ENCODE measurements at places on chromosomes 16 and 17. TPM values are rescaled to one million over a fixed set of nuclear protein-coding genes. Genes with fewer than 3 reads are reported as not detected.

HSPB9 gene
- not detected for total RNA-seq

- no peak for DNase-seq
These were observed 4.1 kb upstream of the TNFRSF13B start for GRCh38 chr17:16975744-16976625.

TP53TG3 gene
- not detected for total RNA-seq

GRCh38 chr16:14121872-14122271, 50.8 kb downstream of the MRTFB start:
- DNase-seq: no peak

METTL16 gene
- 21.3 TPM for total RNA-seq

DNA sequence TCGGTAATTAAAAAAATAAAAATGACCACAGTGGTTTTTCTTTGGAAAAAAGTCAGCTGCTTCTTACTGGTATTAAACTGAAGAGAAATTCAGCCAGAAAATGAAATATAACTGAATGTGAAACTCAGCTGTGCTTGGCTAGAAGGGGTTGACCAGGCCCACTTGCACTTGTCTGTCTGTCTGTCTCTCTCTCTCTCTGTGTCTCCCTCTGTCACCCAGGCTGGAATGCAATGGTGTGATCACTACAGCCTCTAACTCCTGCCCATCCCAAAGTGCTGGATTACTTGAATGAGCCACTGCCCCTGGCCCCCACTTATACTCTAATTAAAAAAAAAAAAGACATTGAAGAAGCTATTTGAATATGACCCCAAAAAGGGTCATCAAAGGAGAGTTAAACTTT, 17.3 kb upstream of the AKAP1 start:
- DNase-seq: no peak

DNA sequence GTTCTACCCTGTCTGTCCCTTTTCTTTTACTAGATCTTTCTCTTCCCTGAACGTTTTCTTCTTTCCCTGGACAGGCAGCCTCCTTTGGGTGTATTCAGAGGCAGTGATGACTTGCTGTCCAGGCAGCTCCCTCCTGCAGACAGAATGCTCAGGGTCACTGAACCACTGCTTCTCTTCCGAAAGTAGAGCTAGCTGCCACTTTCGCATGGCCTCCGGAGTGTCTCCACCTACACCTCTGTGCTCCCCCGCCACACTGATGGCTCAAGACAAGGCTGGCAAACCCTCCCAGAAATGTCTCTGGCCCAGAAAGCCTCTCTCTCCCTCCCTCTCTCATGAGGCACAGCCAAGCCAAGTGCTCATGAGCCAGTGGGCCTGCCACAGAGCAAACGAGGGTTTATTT, 207.8 kb downstream of the CDRT15L2 start:
- DNase-seq: no peak

- DNase-seq: peak; percentile 76
These were observed 36.1 kb downstream of the HIC1 start for GRCh38 chr17:2090804-2091534.

DNA sequence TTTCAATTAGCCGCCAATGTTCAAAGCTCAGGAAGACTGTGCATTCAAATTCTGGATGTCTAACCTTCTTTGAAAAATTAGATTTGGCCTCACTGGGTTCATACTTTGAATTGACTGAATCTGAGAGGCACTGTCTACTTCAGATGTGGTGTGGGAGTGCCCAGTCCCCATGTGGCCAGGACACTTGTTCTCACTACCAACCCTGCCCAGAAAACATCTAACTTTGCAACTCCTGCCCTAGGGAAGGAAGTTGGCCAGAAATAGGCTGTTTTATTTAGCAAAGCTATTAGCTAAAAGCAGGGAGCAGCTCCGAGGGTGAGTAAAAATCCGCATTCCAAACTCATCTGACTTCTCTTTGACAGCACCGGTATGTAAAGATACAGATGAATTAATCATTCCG, 86.3 kb downstream of the XYLT1 start:
- DNase-seq: no peak

DNA sequence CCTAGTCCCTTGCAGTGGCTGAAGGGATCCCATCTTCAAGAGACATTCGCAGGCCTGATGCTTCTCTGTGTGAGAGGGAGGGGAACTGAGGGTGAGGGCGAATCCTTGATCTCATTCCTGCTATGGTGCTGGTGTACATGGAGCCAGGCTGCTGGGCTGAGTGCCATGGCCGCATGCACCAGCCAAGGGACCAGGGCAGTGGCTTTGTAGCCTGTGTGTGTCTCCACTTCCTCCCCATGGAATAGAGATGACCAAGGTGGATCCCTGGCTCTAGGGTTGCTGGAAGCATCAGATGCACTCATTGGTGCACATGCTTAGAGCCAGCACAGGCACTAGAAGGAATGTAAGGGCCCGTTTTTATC, 195.0 kb downstream of the FOXL1 start:
- DNase-seq: no peak

TBX2 gene
- 8.3 TPM for total RNA-seq

DNA sequence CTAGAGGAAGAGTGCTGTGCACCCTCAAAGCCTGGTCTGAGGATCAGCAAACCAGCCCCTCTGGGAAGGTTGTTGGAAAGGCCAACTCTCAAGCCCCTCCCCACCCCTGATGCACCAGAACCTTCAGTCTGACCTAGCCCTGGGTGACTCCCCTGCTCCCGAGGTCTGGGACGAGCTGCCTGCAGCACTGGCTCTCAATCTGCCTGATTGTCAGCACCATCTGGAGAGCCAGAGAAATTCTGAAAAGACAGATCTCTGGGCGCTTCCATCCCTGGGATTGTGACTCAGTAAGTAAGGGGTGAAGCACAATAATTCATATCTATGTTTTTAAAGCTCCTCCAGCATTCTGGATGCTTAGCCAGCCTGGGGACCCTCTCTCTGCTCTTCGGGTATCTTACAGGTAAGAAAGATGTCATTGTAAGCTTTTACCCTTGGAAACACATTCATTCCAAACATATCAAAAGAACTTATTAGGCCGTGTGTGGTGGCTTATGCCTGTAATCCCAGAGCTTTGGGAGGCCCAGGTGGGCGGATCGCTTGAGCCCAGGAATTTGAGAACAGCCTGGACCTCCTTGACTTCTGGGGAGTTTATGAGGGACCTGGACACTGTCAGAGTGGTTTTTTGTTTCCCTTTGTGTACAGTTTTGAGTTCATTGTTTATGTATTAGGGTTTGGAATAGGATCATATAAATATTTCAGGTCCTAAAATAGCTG, 147.5 kb downstream of the KCNJ12 start:
- no peak for DNase-seq
